Activated CD4-positive, alpha-beta T cell treated with anti-CD3 and anti-CD28 coated beads, Interleukin-2, amount 50 U/mL, for 48 hours (primary cell): ENCODE measurements at places on chromosomes 3 and 15.

DNA sequence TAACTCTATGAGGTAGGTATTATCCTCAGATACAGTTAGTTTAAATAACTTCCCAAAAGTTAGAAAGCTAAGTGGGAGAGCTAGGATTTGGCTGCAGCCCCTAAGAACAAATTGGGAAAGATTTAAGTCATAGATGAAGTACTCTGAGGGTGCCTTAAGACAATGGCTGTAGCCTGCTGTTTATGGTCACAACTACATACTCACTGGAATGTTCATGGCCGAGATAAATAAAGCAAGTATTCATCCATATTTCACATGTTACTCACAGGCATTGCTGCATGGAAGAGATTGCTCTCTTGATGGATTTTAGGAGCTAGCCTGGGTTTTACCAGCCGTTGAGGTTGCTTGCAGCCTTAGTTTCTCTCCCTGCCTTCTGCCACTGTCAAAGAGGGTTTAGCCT is 145.0 kb downstream of the CMSS1 start:
- no peak for DNase-seq

GRCh38 chr3:150970665-150971324 is 1.7 kb downstream of the CLRN1 start:
- no peak for DNase-seq

DNA sequence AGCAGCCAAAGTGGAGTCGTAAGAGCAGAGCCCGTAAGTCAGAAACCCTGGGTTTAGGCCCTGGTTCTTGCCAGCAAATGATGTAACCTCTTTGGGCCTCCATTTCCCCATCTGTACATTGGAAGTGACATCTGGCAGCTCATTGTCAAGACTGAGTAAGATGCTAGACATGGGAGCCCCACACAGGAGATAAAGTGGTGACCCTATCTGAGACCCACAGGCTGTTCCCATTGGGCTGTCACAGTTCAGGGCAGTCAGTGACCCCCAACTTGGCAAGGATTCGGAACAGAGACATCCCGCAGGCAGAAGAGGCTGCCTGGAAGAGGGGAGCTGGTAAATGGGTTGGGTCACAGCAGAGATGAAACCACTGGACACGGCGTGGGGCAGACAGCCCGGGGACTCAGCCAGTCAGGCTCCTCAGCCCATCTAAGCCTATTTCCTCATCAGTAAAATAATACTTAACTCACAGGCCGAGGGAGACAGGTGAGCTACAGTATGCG is 1.8 kb downstream of the CLN6 start:
- no peak for DNase-seq

- DNase-seq = peak; percentile 68
These were observed 15.8 kb downstream of the TRAT1 start for GRCh38 chr3:108838436-108838835.

- DNase-seq = no peak
These were observed 378.2 kb upstream of the THBS1 start for GRCh38 chr15:39202641-39203040.

- DNase-seq = no peak
These were observed 83.6 kb upstream of the SPATA12 start for GRCh38 chr3:56976651-56977560.

DNA sequence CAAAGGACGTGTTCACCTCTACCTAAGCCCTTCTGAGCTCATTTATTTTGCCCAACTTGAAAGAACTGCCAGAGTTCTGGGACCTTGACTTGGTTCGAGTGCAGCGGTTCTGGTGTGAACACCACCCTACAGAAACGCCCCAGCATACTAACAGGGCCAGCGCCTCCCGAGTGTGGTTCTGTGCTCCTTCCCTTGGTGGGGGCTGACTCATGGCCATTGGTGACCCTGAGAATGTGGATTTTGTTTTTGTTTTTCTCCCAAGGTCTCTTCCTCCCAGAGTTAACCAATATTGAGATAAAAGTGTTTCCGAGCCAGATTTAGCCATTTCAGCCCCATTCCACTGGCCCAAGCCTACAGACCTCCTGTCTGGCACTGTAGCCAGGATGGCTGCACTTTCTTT is 27.9 kb downstream of the SEMA7A start:
- DNase-seq = no peak

DNA sequence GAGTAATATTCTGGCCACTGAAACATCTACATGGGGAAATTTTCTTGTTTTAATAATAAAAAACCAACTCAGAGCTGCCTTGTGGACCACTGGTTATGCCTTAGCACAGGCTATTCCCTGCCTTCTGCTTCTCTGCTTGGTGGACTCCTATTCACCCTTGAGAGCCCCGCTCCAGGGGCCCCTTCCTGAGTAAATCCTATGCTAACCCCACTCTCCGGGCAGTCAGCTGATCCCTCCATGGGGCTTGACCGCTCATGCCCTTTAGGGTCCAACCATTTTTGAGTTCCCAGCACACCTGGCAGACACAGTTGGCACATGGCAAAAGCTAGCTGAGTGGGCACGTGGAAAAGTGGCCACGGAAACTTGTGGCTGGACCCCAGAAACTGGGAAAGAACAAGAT is 38.2 kb downstream of the ATP2B2 start:
- no peak for DNase-seq

GRCh38 chr3:71451060-71451459 is 132.5 kb downstream of the FOXP1 start:
- DNase-seq = no peak

DNA sequence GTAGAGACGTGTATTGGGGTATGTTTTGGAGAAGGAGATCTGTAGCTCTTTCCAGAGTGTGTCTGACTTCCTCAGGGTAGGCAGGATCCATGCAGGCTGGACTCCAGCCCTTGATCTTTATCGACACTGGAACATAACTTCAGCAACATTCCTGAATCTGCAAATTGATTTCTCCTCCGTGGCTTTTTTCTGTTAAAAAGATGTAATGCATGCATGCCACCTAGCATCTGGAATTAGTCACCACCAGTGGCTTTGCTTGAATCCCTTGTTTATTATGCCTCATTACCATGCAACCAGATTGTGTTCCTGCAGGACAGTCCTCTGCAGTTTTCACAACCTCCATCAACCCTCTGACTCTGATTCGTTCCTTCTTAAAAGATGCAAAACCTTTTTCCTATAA is 86.1 kb downstream of the CCNL1 start:
- no peak for DNase-seq

GRCh38 chr3:162437480-162437879 is 940.9 kb downstream of the OTOL1 start:
- DNase-seq = no peak

DNA sequence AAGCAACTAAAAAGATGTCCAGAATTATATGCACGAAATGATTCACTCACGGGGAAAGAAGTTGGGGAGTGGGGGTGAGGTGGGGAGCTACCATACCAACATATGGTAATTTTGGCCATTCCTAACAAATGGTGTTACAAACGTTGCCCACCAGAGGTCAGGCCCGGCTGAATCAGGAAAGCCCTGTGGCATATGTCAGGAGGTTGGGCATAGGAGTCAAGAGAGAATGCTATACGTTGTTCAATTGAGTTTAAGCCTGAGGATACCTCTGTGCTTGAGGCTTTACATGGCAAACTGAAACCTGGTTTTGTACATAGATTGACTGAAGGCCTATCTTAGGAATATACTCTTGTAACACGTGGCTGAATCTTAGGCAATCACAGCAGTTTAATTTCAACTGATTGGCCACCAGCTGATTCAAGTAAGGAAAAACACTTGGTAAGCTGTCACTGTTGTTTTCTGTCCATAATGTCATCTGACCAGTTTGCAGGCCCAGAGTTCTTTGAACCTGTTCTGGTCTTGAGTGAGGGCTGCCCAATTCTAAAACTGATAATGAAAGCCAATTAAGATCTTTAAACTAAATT is 23.4 kb upstream of the SLC2A2 start:
- peak; percentile 38 for DNase-seq

DNA sequence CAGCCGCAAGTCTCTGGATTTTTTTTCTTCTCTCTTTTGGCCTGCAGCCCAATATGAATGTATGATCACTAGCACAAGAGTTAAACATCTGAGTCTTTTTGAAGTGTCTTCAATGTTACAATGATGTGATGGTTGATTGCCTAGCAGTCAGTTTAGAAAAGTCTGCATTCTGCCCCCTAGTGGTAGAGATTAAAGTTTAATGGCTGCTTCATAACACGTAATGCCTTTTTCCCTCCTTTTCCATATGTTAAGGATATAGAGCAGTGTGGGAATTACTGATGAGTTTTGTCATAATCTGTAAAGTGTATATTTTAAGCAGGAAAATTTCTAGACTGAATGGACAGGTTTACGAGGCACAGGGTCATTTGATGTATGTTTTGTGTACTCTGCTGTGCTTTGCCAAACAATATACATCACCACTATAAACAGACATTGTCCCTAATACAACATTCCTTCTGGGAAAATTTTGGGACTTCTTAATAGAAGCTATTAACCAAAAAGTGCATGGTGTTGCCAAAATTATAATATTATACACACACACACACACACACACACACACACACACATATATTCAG is 1038.5 kb upstream of the NR2F2 start:
- no peak for DNase-seq

DNA sequence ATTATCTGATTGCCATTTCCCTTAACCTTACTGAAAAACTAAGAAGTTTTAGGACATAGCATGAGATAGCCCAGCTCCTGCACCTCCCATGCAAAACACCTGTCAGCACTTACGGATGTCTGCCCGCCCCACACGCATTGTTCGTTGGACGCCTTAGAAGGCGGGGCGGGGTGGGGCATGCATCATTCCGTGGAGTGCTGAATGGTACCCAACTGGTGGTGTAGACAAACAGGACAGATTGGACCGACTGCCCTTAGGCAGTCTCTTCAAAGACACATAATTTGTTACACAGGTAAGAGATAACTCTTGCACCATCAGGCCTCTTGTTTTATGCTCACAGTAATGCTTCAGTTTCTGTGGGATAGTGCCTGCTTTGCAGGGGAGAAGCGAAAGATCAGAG is 93.8 kb downstream of the SMAD6 start:
- DNase-seq = no peak

- DNase-seq = no peak
These were observed 60.6 kb upstream of the RYK start for GRCh38 chr3:134311265-134311664.

DNA sequence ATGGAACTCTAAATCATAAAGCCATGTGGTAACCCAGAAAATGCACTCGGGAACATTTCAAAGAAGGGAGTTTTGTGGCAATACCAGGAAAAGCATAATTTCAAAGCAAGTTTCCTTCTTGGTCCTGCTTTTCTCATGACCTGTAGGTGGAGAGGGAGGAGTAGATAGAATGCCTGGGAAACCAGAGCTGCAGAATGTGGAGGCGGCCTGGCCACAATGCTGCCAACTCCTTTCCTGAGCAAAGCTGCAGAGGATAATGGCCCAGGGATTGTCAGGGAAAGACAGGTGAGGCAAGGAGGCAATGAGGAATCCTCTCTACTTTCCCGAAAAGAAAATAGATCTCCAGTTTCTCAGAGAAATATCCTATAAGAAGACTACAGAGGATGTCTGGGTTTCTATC is 330.3 kb downstream of the FGF12 start:
- no peak for DNase-seq

DNA sequence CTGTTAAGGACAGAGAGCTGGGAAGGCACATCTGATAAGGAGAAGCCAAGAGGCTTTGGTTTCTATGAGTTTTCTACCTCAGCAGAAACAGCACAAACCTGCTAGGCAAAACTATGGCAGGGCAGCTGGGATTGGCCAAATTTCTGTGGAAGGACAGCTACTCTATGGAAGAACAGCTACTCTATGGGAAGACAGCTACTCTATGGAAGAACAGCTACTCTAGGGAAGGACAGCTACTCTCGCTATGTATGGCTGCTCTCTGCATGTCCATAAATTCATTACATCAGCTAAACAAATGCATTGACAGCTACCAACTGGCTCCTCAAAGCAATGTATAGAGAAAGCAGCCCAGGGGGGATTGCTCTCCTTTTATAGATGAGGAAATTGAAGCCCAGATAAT is 24.8 kb downstream of the MASP1 start:
- DNase-seq = no peak

GRCh38 chr15:84552896-84553295 is 47.9 kb upstream of the ZSCAN2 start:
- DNase-seq = no peak

- DNase-seq = no peak
These were observed 6.5 kb upstream of the TGM5 start for GRCh38 chr15:43273243-43273642.

DNA sequence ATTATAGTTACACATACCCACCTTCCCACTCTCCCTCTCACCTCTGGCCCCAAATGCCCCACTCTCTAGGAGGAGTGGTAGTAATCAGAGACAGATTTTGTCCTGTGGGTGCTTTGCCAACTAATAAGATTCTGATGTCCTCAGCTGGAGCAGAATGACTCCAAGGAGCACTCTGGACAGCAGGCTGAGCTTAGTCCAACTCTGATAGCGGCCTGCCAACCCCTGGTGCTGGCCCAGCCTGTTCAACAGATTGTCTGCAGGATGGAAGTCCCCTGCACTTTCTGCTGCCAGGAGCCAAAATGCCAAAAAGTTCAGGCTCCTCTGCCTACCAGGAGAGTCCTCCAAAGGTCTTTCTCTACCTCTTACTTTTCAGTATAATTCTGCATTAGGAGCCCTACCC is 160.5 kb upstream of the UMPS start:
- no peak for DNase-seq

DNA sequence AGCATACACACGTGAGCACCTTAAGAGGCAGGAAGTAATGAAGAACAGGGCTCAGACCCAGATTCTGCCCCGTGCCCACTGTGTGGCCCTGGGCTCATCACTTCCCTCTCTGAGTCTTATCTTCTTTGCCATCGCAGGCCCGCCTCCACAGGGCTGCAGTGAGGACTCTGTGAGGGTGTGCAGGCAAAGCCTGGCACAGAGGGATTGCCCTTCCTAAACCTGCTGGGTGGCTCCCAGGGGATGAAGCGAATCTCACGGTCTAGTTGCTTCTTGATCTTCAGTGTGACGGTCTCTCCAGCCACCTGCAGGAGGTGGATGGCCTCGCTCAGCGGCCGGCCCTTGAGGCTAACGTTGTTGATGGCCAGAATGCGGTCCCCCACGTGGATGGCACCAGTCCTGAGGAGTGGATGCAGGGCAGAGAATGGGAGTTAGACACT is 32.8 kb downstream of the GRIP2 start:
- no peak for DNase-seq

- DNase-seq = no peak
These were observed 276.5 kb downstream of the EDEM1 start for GRCh38 chr3:5463991-5464390.

DNA sequence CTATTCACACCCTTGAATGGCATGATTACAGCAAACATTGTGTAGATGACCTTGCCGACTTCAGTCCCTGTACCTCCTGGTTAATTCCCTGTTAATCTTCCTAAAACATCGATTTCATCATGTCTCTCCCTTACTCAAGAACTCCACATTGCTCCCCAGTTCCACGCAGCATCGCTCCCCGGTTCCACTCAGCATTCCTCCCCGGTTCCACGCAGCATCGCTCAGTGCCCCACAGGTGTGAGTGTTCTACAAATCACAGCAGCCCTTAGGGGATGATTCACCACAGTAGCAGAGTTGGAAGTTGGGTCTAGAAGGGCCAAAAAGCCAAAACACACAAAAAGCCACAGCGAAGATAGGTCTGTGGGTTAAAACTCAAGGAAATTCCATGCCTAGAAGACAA is 8.6 kb upstream of the TNK2 start:
- no peak for DNase-seq
